ENCODE measurements at places on chromosomes 2 and 18.

GRCh38 chr2:187013058-187013457 is 164.1 kb upstream of the ZSWIM2 start:
- DNase-seq, result no peak

DNA sequence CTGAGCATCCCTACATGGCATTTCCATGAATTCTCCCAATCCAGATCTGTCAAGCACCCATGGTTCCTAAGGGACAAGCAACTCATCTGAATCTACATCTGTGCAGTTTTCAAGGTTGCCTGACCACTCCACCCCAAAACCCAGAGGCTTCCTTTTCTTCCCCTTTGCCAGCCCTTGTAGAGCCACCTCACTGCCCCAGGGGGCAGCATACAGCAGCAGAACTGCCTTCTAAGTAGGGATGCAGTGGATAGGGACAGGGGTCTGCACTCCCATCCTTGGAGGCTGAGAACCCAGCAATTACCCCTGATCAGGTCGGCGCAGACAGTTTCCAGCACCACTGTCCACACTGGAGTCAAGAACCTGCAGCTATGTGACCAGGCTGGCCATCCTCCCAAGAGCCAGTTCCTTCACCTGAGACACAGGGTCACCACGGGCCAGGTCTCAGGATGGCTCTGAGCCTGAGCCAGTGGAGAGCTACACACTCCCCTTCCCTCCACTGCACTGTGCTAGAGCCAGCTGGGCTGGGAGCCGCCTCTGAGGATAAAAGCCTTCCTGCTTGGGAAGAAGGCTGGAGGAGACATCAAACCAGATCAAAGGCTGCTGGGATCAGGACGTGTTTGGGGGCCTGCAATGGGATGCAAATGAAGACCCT is 283.1 kb downstream of the CELF4 start:
- peak; percentile 60 for DNase-seq

DNA sequence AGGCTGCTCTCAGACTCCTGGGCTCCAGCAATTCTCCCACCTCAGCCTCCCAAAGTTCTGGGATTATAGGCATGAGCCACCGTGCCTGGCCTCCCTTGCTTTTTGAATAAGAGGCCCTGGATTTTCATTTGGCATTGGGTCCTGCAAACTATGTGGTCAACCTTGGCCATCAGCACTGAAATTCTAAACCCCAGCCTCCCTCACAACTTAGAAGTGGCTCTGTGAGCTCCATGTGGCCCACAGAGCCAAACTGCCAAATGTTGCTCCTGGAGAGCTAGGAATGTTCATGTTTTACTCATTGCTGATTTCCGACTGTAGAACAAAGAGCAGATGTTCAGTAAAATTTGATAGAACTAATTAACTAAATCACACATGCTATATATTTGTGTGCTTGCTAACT is 210.6 kb upstream of the AGAP1 start:
- no peak for DNase-seq

DNA sequence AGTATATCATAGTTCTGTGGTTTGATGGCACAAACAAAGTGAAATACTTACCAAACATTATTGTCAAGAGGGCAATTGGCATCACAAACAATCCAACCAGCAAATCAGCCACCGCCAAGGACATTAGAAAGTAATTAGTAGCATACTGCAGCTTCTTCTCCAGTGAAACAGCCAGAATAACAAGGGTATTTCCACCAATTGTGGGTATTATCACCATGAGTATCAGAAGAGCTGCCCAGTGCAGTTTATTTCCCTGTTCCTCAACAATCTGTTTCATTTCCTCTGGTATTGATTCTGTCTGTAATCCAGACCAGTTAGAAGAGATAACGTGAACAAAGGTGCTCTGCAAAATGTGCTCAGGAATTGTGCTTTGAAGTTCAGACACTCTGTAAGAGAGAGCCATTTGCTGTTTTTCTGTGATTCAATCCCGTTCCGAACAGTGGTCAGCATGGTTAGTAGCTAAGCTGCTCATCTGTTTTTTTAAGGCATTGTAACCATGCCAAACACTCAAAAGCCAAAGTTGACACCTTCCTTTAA is 1.4 kb downstream of the HTR2B start:
- no peak for DNase-seq

- DNase-seq, result no peak
Measured at GRCh38 chr18:9856092-9856491, 29.7 kb upstream of the TXNDC2 start.

DNA sequence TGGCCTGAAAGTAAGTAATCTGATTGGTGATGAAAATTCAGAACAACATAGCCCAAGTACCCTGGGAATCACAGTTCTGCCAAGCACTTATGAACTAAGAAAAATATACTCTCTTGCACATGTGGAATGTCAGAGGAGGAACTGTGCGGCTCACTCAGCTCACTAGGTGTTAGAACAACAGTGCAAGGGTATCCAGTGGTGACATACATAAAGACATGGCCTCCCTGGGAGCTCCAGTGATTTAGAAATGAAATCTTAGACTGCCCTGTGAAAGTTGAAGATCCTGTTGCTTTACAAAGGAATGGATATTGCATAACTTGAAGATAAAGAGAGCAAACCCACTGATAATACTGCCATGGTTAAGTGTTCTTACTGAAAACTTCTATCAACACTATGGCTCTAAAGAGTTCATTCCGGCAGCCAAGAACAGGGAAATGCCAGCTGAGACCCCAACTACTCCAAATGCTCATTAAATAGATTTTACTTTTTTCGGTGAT is 246.2 kb downstream of the ARHGAP15 start:
- peak; percentile 14 for DNase-seq

- DNase-seq, result no peak
Measured at GRCh38 chr18:36780748-36781147, 48.1 kb downstream of the TPGS2 start.

- DNase-seq, result peak; percentile 62
Measured at GRCh38 chr18:36187826-36188721, 777 bp downstream of the MOCOS start.

DNA sequence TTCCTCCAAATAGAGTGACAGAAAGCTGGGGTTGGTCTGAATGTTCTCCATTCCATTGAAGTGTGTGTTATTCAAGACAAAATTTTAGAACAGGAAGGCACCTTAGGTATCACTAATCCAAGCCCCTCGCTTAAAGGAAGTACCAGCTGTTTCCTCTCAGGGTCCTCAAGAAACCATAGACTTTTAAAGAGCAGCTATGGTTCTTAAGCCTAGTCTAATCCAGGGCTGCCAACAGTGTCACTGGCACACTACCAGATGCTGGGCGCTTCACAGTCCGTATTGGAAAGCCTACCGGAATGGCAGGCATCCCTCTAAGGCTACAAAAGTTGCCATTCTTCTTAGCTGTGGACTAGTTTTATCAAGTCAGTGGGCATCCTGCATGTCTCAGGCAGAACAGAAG is 1.9 kb downstream of the NEMP2 start:
- no peak for DNase-seq

- DNase-seq, result no peak
Measured at GRCh38 chr18:58584200-58585127, 44.4 kb downstream of the ALPK2 start.

DNA sequence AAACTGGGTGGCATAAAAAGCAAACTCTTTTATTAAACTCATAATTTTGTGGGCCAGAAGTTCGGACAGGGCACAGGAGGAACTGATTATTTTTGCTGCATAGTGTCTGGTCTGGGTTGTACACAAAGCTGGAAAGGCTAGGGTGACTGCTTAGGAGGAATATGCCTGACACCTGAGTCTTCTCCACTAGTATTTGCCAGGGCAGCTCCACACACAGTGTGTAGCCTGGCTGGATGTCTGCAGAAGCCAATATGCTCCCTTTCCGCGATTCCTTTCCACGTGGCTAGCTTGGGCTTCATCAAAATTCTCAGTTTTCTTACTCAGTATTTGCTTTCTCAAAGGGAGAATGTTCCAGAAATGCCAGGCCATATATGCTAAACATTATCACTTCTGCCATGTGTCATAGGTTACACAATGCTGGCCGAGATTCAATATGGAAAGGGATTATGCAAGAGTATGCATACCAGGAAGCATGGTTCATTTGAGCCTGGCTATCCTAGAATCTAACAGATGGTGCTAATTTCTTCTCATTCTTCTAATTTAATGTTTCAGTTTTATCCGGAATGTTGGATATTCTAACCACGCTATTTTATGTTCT is 142.7 kb upstream of the DOK6 start:
- no peak for DNase-seq

GRCh38 chr2:238939521-238940403 is 91.9 kb downstream of the TWIST2 start:
- DNase-seq, result no peak

DNA sequence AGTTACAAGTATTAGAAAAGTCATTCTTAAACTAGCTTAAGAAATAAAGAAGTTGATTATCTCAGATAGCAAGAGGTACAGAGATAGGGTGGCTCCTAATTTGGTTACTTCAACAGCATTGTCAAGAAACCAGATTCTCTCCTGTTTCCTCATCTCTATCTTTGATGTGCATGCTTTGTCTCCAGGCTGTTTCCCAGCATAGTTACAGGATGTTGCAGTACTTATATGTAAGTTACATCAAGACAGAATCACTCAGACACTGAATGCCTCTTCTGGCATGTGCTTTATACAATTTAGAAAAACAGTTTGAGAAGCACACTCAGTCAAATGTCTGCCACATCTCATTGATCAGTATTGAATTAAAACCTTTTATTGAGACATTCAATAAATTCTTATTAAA is 189.5 kb upstream of the UBE2E3 start:
- no peak for DNase-seq

DNA sequence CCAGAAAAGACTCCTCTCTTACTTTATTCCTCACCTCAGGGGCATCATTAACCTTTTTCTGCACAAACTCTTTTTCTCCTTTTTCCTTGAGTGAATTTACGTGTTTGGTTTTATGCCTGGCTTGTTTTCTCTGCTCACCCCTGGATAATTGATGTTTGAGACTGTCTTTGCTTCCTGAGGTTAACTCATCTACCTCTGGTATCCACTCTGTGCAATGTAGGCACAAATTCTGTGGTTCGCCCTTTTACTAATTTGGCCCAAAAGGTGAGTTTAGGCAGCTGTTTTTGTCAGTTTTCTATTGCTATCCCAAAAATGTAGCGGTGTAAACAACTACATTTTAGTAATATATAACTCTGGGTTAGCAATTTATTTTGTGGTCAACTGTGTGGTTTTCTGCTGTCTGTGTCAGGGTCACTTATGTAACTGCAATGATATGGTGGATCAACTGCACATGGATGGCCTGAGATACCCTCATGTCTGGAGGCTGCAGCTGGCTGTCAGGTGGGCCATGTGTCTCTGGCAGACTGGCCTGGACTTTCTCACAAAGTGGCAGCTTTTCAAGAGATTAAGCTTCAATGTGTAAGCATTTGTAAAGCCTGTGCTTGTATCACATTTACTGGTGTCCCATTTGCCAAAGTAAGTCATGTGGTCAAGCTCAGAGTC is 329.7 kb downstream of the FSIP2 start:
- DNase-seq, result no peak

DNA sequence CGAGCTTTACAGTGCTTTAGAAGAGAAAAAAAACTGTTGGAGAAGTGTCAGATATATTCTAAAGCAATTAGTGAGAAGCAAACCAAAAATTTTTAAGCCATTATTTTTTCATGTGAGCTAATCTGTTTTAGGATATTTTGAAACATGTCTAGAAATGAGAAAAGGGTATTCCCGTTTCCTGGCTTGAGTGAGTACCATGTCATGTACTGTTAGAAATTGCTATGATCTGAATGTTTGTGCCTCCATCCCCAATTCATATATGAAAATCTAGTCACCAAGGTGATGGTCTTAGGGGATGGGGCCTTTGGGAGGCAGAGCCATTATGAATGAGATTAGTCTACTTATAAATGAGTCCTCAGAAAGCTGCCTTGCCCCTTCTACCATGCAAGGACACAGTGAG is 493.3 kb upstream of the GCFC2 start:
- DNase-seq, result no peak

DNA sequence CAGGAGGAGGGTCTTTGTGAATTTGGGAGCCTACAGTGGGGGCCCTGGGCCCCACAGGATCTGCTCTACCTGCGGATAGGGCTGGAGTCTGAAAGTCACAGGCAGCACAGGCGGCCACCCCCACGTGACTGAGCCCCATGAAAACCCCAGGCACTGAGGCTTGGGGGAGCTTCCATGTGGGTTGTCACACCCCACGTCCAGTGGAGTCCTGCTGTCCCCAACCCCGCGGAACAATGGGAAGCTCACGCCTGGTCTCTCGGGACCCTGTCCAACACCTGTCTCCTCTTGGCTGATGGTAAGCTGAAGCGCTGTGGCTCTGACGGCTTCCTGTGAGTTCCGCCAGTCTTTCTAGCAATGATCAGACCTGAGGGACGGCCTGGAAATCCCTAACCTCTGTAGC is 85.8 kb downstream of the PTGR3 start:
- DNase-seq, result no peak

GRCh38 chr18:55096263-55096951 is 137.1 kb upstream of the CCDC68 start:
- DNase-seq, result peak; percentile 8

GRCh38 chr2:67919490-67919889 is 143.3 kb downstream of the C1D start:
- DNase-seq, result no peak

DNA sequence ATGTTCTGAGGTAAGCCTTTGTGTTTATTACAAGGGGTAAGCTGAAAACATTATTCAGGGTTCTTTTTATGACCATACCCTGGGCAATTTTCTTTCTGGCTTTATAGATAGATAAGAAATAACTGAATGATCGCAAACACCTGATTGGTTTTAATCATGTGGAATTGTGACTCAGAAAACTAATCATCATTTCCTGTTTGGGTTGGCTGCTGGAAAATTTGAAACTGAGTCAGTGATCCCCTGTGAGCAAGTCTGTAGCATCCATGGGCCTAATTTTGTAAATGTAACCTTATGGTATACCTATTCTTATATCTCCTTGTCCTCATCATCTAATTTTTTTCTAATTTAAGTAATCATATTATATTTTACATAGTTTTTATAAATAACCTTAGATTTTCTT is 34.3 kb downstream of the CCDC68 start:
- DNase-seq, result no peak

DNA sequence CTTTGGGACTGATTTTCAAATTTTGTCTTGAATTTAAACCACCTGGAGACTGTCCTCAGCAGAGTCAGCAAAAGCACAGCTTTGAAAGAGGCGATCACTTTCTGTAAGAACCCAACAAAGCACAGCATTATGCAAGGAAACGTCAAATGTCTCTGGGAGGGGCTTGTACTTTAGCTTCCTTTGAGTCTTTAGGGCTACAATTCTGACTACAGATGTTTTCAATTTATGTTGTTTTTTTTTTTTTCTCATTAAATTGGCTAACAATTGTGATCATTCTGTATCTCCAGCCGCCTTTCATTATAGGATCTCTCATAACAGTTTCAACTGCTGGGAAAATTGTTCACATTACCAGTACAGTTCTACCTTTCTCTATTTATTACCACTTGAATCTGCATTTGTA is 48.3 kb downstream of the COL3A1 start:
- DNase-seq, result no peak

- DNase-seq, result no peak
Measured at GRCh38 chr2:69225933-69226332, 161.1 kb downstream of the GFPT1 start.

GRCh38 chr2:164504253-164504652 is 117.0 kb downstream of the GRB14 start:
- peak; percentile 12 for DNase-seq

Measured in HEK293T (cell line).